Natural killer cell (primary cell): ENCODE measurements at places on chromosomes 11 and 22. TPM values are rescaled to one million over a fixed set of nuclear protein-coding genes. Genes with fewer than 3 reads are reported as not detected.

Gene OR8A1
- total RNA-seq: not detected

Gene GGT5
- not detected for total RNA-seq

Gene PRR5
- total RNA-seq: 92.6 TPM

DNA sequence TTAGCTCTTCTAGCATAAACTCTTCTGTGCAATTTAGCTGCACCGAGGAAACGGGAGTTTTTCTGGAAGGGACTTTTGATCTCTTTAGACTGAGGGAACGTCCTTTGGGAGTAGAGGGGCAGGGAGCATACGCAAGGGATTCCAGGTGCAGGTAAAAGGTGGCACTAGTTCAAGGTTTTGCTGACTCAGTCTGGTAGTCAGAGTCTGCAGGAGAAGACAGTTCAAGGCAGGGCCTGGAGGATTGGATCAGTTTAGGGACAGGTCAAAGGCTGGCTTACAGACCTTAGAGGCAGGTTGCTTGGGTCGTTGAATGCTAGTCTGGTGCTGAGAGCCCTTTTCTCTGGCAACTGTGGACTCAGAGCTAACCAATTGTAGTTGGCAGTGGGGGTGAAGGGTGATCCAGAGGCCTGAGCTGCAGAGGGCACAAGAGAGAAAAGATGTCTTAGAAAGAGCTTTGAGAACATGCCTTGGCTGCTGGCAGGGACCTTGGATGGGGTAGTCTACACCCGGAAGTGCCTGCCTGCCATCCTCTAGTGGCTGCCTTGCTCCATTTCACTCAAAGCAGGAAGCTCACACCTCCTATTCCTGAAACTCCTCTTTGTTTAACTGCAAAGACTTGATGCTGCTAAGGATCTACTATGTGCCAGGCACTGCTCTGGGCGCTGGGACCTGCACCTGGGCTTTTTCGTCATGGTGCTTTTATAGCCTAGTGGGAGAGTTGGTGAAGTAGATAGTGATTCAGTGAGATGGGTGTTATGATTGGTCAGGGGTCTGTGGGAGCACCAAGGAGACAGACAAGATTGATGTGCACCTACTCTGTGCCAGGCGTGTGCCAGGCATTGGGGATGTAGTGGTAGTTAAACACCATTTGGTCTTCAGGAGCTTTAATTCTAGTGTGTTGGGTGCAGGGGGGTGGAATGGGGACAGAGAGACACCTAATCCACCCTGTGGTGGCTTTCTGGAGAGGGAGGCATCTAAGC is 17.1 kb downstream of the MIAT start:
- no peak for DNase-seq

- DNase-seq: no peak
These were observed 12.8 kb upstream of the APOBEC3A start for GRCh38 chr22:38944653-38945052.

- peak; percentile 65 for DNase-seq
These were observed 16.5 kb downstream of the ZBTB16 start for GRCh38 chr11:114075891-114076441.

GRCh38 chr11:70429724-70430521 is 31.6 kb downstream of the CTTN start:
- no peak for DNase-seq
